ENCODE measurements at places on chromosomes 2 and 18.
A peak's percentile ranks its signal among the peaks of the same experiment; 100 is the strongest.

DNA sequence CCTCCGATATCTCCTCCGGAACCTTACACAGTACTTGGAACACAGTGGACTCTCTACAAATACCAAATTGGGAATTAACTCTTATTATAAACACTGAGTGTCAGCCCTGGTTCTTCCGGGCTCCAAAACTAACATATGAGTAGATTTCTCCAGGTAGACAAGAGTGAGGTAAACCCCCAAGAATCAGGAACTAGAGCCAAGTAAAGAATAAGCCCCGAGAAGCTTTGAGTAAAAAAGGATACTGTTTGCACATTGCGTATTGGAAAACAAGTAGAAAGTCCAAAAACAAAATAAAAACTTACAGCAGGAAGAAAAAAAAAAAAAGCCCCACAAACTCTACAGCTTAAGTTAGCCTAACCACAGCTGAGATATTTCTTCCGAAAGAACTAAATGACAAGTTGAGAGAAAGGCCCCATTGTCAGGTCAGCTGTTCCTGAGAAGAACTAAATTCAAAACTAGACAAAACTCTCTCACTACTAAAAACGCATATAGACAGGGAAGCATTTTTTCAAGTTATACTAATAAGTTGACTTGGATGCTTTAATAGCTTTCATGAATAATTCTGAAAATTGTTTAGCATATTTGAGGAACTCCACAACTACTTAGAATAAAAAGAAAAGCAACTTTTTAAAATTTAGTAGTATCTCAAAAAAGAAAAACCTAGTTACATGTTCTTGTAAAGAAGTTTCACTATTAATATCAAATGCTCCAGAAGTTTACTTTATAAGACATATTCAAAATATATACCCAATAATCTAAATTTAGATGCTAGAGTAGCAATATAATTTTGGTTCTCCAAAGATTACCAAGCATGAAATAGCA lies 4.3 kb upstream of the HAAO start:
- no peak overlapping the region for H3K4me3 ChIP-seq
- no peak overlapping the region for H3K27ac ChIP-seq
- no peak for DNase-seq
- peaks cover 18% of the 10 kb centered on the region for H3K4me1 ChIP-seq
- H3K36me3 ChIP-seq = peaks cover 3% of the 10 kb centered on the region

DNA sequence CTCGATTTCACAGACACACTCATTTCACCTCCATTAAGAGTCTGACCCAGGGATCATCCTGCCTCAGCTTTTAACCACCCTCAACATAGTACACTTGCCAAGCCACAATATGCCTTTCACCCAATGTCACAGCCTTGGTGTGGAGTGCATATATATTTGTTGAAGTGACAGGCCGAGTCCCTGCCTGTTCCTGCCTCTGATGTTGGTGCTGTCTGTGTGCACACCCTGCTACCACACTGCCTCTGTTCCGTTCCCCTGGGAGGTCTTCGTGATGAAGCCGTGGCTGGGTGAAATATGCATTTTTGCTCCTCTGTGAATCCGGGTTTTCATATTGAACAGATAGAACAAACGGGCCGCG lies 90.3 kb downstream of the RNF144A start:
- no peaks in the 10 kb centered on the region for H3K36me3 ChIP-seq
- peaks cover 3% of the 10 kb centered on the region for H3K4me1 ChIP-seq
- no peak for DNase-seq
- H3K27me3 ChIP-seq = no peaks in the 10 kb centered on the region
- H3K27ac ChIP-seq = no peak overlapping the region

DNA sequence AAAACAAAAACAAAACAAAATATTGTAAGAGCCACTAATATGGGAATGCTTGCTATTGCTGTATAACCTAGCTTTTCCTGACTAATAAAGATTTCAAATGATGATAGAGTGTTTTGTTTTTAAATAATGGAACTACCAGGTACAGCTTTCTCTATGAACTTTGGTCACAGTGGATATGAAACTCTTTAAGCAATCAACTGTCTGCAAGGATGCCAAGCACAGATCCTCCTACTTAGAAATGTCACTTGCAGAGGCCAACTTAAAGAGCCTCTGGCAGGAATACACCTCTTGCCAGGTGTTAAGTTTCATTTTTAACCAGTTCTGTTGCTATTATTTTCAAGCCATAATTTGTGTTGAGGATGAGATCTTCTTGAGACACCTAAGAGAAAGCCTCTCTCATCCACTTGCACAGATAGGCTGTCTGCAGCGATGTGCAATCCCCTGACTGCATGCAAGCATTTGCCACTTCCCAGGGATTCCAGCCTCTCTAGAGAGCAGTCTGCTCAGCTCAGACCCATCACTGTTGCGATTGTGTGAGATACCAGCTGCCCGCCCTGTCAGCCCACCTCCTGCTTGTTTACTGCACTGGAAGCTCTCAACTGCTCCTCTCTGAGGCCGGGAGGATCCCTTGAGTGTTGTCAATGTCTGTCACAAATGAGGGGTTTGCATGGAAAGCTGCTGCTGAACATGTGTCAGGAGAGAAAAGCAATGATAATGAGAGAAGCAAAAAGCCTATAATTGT lies 86.1 kb upstream of the SCG2 start:
- no peak overlapping the region for H3K27ac ChIP-seq
- H3K4me3 ChIP-seq = no peak overlapping the region
- no peaks in the 10 kb centered on the region for H3K4me1 ChIP-seq
- DNase-seq = no peak
- no peaks in the 10 kb centered on the region for H3K36me3 ChIP-seq
- peaks cover 11% of the 10 kb centered on the region for H3K27me3 ChIP-seq

DNA sequence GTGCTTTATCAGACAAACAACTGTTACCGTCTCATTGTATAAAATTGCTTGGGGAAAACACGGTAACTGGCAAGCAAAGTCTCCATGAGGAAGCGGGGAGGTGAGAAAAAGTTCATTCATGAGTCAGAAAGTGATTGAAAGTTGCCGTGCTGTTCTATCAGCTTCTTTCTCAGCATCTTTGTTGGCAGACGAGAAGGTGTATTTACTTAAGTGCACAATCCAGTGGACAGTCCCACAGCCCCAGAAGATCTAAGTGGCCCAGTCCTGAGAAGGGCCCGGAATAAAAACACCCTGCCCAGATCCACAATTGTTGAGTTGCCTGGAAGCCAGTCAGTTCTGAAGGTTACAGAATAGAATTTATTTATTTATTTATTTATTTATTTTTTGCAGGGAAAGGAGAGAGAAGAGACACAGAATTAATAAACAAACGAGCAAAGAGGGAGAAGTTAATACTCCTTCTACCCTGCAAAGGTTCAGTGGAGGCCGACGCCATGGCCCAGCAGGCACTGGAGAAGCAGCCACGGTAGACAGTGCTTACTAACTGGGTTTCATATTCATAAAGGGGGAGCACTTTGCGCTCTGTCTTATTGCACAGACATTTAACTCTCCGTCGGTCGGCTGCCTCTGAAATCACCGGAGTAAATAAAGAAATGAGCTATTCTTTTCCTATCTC lies 676.0 kb upstream of the SALL3 start:
- no peaks in the 10 kb centered on the region for H3K4me1 ChIP-seq
- no peaks in the 10 kb centered on the region for H3K36me3 ChIP-seq
- no peaks in the 10 kb centered on the region for H3K27me3 ChIP-seq
- H3K4me3 ChIP-seq = no peak overlapping the region
- no peak overlapping the region for H3K27ac ChIP-seq
- no peak for DNase-seq

DNA sequence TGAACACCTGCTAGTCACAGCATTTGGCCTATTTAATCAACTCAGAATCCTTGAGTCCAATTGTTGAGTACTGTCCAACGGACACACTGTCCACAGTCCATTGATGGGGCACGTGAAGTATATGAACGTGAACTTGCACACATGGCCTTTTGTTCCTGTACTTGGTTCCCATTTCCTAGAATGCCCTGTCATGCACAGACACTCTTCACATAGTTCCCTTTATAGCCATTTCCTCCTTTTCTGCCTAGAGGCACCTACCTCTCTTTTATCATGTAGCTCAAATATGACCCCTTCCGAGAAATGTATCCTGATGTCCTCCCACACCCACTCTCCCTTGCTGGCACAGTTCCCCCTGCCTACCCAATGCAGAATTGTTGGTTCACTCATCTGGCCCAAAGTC lies 8.7 kb upstream of the CRYGA start:
- no peak overlapping the region for H3K27ac ChIP-seq
- peaks cover 22% of the 10 kb centered on the region for H3K27me3 ChIP-seq
- no peaks in the 10 kb centered on the region for H3K36me3 ChIP-seq
- no peak for DNase-seq
- no peak overlapping the region for H3K4me3 ChIP-seq

DNA sequence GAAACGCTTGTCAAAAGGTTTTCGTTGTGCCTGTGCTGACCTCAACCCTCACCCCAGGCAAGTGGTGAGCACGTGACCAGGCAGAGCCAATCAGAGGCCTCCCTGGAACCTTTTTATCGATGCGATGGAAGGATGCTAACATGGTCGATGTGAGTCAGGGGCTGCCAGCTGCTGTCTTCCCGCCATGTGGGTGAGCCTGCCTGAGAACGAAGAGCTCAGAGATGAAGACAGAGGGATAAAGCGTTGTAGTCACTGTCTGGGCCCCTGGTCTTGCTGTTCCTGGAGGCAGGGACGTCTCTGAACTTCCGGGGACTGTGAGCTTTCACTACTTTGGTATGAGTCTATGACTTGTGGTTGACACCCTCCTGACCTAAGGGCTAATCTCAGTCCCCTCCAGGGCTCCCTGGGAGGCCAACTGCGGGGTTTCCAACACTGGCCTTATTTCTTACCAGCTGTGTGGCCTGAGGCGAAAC lies 18.6 kb downstream of the DNMT3A start:
- H3K27me3 ChIP-seq = no peaks in the 10 kb centered on the region
- peak overlapping the region; percentile 70 for H3K4me3 ChIP-seq
- peak overlapping the region; percentile 65 for H3K27ac ChIP-seq
- H3K36me3 ChIP-seq = peaks cover 31% of the 10 kb centered on the region
- peaks cover 33% of the 10 kb centered on the region for H3K4me1 ChIP-seq
- DNase-seq = peak; percentile 73

DNA sequence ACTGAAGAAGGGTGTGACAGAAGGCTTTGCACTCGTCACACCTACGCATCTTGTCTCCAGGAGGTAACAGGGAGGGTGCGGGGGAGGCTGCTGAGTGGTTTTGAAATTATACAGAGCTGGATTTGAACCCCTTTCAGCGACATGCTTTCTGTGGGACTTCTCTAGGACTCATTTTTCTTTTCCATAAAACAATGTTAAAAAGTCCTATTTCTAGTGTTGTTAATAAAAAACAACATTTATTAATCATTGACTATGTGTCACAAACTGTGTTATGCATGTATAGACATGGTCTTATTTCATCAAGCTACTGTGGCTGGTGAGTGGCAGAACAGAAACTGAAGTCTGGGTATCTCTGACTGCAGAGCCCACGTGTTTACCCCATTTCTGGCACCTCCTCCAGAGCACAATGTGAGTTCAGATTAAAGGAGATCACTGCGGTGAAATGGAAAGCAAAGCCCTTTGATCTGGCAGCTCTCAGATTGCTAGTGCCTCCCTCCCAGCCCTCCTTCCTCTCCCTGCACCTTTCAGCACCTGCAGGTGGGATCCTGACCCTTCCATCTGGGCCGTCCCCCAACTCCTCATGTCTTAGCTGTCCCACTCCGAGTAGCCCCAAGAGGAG lies 315.5 kb upstream of the MYT1L start:
- no peak overlapping the region for H3K4me3 ChIP-seq
- peaks cover 9% of the 10 kb centered on the region for H3K4me1 ChIP-seq
- H3K27ac ChIP-seq = no peak overlapping the region
- H3K27me3 ChIP-seq = no peaks in the 10 kb centered on the region
- H3K36me3 ChIP-seq = no peaks in the 10 kb centered on the region
- no peak for DNase-seq

DNA sequence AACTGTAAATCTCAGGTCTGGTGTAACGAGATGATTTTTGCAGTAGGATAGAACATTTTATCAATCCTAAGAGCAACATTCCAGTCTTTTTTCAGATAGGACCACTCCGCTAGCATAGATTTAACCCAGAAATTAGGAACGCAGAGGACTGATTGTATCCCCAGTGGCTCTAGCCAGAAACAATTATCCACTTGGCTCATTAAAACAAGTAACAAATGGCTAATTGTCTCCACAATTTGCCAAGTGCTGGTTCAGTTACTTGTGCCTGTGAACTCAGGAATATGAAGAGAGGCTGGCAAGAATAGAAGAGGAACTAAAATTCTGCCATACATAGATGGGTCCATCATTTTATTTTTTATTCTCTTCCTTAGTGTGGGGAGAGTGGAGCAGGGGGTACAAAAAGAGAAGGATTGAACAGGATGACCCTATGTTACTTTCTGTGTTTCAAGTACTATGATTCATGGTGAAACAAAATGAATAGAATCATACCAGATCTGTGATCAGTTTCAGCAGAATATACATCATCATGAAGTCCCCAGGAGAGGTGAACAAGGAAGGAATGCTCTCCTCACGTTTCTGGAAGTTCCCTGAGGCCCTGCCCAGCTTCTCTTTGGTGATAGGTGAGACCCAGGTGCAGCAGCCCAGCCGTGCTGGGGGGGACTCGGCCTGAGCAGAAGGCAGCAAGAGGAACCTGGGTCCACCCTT lies 121.6 kb downstream of the ARL4C start:
- no peak for DNase-seq
- no peak overlapping the region for H3K4me3 ChIP-seq
- peaks cover 7% of the 10 kb centered on the region for H3K36me3 ChIP-seq
- peaks cover 43% of the 10 kb centered on the region for H3K4me1 ChIP-seq
- no peaks in the 10 kb centered on the region for H3K27me3 ChIP-seq

DNA sequence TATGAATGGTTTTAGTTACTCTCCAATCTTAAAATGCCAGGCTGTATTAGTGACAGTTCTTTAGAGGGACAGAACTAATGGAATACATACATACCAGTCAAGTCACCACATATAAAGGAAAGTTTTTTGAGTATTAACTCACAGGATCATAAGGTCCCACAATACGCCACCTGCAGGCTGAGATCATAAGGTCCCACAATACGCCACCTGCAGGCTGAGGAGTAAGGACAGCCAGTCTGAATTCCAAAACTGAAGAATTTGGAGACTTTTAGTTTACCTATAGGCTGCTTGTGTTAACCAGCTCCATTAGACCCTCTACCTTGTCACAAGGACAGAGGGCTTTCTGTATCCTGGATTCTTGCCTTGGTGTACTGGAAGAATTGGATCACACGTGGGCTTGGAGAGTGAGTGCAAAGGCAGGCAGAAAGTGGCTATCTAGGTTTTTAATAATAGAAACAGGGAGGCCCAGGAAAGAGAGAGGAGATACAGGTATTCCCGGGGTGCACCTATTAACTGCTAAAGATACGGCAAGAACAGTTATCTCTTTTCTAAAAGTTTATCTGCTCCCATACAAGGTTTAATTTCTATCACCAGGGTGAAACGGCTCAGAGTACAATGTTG lies 234.9 kb upstream of the CYRIA start:
- DNase-seq = no peak
- no peaks in the 10 kb centered on the region for H3K36me3 ChIP-seq
- H3K4me1 ChIP-seq = no peaks in the 10 kb centered on the region
- no peaks in the 10 kb centered on the region for H3K27me3 ChIP-seq
